CD4-positive, alpha-beta T cell treated with Interleukin-4 for 4 hours (primary cell): ENCODE measurements at places on chromosomes 3 and 15.

- DNase-seq, result no peak
Measured at GRCh38 chr15:64438653-64439447, 21.5 kb upstream of the ZNF609 start.

DNA sequence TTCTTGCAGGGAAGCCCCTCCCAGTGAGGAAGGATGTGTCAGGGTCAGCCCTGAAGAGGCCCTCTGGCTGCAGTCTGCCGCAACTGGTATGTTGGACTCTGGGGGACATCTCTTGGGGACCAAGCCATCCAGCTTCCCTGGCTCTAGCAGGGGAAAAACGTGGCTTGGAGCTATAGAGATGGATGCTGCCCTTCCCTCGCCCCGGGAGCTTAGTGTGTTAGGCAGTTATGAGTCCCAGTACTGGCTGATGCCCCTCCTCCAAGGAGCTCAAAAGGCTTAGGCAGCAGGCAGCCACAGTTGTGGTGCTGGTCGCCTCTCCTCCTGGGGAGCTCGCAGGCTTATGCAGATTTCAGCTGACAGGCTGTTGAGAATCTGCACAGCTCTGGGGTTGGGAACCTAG lies 353.1 kb upstream of the GBE1 start:
- DNase-seq, result no peak

DNA sequence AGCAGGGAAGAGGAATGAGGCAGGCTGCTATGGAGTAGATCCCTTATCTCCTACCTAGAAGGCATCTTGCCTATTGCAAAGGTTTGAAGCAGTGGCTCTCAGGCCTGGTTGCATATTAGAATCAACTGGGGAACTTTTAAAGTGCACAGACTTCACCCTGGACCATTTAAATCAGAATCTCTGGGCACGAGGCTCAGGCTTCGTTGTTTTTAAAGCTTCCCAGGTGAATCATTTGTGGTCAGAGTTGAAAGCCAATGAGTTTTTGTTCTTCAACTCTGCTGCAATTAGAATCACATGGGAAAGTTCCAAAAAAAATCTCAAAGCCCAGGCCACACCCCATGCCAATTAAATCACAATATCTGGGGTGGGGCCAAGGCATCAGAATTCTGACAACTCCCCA lies 773.1 kb downstream of the AGBL1 start:
- DNase-seq, result no peak

GRCh38 chr3:66490214-66490613 lies 10.6 kb downstream of the LRIG1 start:
- DNase-seq, result peak; percentile 70

DNA sequence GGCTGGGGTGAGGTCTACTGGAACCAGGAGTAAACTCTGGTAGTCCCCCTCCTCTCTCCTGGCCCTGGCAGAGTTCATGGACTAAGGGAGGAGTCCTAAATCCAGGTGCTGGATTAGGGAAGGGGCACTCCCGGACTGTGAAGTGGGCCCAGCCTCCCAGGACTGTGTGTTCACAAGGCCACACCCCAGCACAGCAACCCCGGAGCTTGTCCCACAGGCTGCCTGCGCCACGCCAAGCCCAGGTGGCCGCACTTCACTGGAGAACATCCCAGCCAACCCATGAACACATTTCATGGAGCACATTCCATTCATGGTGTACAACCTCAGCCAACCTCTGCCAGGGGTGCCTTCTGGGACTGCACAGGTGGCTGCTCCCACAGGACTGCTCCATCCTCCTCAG lies 8.2 kb downstream of the ARPIN start:
- no peak for DNase-seq

DNA sequence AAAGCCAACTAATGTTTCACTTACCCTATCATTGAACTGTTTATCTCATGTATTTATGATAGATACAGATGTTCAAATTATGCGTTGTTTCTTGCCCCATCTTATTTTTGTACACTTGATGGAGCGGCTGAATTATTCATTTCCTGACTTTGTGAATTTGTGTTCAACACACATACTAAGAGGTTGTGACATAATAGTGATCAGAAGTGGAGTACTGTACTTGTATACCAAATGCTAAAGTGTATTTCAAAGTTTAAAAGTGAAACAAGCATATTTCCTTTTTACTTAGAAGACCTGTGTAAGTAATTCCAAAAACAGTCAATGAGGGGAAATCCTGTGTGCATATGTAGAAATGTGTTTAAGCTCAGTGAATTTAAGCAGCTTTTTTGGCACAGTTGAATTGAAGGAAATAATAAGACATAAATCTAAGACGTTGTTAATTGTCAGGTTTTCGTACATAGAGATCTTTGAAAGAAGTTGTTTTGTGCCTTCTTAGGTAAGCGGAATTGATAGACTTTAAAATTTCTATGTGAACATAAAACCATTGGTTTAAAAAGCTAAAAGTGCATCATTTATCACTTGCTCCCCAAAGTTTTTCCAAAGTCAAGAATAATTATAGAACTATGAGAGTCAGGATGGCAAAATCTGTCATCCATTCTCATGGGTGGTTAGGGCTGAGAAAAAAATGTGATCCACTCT lies 1.9 kb downstream of the NFKBIZ start:
- DNase-seq, result peak; percentile 37

- DNase-seq, result no peak
Measured at GRCh38 chr3:189636048-189636447, 4.9 kb downstream of the TP63 start.

DNA sequence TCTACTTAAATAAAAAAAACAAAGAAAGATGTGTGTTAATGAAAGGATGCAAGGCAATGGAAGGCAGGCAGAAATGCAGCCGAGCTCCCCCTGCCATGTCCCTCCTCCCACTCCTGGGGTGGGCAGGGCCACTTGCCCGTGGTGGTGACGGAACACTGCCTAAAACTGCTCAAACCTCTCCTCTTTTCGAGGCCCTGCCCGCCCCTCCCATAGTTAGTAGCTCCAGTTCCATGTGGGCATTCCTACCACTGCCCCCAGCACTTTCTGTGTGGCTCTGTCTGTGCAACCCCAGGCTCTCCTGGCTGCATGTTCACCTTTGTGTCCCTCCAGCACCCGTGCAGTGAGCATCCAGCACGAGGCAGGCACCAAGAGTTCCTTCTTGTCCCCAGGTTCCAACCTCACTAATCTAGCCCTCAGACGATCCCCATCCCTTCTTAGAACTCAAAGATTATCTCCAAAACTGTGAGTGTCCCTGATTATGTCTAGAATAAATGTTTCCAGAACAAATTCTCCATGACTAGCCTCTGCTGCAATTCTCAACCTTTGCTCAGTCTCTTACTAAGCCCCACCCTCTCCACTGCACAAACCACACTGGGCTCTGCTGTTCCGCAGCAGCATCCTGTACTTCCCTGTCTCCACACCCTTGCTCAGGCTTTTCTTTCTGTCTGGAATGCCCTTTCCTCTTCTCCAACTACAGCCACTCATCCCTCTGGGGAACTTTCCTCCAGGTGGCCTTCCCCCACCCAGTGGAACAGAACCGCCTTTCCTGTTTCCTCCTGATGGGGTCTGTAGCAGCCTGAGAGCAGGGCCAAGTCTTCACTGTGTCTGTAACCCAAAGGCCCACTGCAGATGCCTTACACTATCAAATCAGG lies 32.6 kb upstream of the SPTBN5 start:
- no peak for DNase-seq

GRCh38 chr3:8563597-8563996 lies 62.0 kb downstream of the LMCD1 start:
- no peak for DNase-seq

DNA sequence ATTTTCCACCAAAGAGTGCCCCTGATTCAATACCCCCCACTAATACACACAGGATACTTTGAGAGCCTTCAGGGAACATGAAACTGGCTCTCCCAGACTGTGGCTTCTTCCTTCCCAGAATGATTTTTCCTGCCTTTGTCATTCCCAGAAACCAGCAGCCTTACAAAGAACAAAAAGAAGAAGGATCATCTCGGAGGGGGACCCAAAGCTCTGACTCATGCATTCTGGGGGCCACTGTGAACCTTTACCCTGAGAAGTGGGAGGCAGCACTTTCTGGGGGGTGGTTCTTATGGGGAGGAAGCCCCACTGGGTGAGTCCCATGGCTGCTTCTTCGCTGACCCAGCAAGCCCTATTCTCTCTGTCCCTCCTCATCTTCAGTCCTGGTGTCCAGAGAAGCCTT lies 44.7 kb upstream of the RAD18 start:
- no peak for DNase-seq

- DNase-seq, result no peak
Measured at GRCh38 chr3:178562947-178563232, 26.7 kb downstream of the KCNMB2 start.

DNA sequence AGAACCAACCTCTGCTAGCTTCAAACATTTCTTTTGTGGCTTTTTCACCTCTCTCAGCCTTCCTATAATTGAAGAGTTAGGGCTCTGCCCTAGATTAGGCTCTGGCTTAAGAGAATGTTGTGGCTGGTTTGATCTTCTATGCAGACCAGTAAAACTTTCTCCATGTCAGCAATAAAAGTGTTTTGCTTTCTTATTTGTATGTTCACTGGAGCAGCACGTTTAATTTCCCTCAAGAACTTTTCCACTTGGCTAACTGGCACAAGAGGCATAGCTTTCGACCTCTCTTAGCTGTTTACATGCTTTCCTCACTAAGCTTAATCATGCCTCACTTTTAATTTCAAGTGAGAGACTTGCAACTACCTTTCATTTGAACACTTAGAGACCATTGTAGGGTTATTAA lies 964.7 kb downstream of the ROBO2 start:
- no peak for DNase-seq

DNA sequence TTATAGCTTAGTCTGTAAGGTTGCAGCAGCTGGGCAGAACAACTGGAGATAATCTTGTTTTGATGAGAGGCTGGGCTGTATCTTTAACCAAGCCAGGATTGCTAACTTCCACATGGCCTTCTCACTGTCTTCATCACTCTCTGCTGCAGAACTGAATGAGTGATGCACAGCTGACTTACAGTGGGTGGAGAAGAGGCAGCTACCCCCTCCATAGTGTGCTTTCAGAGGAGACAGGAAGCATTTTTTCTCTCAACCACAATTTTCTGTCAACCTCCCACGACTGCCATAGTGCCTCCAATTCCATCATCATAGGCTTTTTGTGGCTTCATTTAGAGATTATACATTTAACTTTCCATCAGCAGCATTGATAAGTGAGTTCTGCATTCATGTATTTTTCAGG lies 168.2 kb downstream of the CLSTN2 start:
- no peak for DNase-seq

DNA sequence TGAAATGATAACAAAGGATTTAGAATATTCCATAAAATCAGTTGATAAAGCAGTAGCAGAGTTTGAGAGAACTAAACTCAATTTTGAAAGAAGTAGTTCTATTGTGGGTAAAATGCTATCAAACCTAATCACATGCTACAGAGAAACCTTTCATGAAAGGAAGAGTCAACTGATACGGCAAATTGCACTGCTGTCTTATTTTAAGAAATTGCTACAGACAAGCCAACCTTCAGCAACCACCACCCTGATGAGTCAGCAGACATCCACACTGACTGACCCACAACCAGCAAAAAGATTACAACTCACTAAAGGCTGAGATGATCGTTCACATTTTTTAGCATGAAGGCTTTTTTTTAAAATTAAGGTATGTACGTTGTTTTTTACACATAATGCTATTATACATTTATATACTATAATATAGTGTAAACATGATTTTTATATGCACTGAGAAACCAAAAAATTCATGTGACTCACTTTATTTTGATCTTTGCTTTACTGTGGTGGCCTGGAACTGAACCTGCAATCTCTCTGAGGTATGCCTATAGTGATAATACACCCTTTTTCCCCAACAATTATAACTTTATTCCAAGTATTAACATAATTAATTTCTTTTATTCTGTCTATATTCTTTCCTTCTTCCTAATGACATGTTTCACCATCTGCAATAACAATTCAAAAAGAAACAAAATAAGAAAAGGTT lies 109.9 kb downstream of the TBC1D5 start:
- DNase-seq, result no peak

DNA sequence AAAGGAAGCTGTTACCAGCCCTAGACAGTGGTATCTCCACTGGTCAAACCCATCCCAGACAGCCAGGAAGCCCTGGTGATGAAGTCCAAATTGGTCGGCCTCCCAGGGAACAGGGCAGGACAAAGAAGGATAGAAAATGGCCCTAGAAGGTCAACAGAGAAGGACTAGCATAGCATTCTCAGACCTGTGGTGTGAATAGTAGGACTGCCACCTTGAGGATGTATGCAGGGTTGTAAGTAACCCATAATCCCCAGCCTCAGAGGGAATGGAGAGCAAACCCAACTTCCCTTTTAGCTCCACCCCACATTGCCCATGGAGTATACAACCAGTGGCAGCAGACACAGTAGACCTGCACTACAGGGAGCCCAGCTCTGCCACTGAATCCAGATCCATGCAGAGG lies 68.6 kb upstream of the EIF1B start:
- DNase-seq, result no peak

GRCh38 chr3:165393461-165393860 lies 197.3 kb upstream of the SLITRK3 start:
- DNase-seq, result no peak

DNA sequence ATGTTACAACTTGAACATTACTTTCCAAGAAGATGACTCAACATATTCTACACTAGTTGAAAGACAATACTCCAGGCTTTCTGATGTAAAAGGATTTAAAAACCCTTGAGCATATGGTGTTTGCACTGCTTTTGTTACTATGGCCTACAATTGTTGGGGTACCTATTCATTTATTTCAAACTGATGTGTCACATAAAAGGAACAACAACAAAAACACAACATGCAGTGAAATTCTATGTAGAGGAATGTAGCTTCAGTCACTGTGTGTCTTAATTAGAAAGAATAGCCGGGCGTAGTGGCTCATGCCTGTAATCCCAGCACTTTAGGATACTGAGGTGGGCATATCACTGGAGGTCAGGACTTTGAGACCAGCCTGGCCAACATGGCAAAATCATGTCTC lies 1.6 kb downstream of the SPATA16 start:
- DNase-seq, result no peak

- no peak for DNase-seq
Measured at GRCh38 chr3:174548841-174549623, 310.1 kb upstream of the NAALADL2 start.

- DNase-seq, result no peak
Measured at GRCh38 chr3:54073386-54073785, 49.0 kb upstream of the CACNA2D3 start.

DNA sequence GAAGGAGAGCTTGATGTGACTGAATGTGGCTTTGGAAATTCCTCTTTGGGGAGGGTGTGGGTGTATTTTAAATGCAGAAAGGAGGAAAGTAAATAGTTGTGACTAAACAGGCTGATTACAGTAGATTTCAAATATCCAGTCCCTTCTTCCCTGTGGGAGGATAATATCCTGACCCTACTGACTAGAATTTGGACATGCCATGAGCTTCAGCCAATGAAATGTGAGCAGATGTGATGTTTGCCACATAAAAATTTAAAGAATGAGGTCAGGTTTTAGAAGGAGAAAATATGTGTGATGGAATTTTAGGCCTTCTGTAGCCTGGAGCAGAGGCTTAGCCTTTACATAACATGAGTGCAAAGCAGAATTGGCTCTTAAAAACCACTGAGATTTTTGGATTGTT lies 1218.9 kb downstream of the ROBO2 start:
- DNase-seq, result no peak

DNA sequence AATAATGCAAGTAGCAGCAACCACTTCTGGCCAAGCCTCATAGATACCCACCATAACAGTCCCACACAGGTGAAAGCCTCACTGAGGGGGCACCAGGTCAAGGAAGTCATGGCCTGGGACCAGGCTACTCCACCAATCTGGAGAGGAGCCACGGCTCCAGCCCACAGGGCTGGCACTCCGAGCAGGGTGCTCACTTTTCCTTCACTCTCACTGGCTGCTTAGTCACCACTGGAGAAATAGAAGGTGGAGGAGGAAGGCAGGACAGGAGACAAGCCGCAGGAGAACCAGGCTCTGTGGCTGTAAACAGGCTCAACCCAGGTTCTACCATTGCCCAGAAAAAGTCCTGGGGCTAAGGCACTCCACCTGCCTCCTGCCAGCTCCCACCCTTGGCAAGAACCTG lies 1.2 kb downstream of the USP19 start:
- DNase-seq, result no peak
